Hypothalamus (tissue), 51 donors: ENCODE measurements at places on chromosomes 12 and 14.

DNA sequence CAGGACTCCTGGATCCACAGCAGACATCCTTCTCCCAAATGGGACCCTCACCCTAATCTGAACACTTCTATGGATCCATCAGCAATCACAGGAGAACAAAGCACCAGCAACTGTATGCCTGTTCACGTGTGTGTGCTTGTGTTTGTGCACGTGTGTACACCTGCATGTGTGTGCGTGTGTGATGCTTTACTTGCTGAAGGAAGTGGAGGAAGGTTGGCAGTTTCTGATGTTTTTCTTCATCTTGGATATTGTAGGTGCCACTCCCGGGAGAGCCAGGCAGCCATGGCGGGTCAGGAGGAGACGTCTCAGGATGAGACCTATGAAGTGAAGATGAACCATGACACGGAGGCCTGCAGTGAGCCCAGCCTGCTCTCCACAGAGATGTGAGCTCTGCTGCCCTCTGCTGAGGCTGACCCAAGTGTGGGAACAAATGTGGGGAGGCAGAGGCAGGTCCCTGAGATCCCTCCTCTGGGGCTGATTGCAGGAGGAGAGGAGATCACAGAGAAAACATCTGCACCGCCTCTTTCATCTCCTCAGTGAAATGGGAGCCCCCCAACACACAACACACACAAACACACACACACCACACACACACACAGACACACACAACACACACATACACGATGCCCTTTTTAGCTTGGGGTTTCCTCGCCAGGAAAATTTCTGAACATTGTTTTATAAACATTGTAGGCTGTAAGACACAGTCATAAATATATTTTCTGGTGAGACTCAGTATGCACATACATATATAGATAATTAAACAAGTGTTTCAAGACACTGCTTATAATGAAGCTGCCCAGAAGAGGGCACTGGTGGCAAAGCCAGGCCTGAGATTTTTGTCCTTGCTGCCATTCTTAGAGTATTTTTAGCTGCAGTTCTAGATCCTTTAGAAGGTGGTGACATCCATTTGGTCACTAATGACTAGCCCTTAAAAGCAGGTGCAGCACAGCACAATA, 112.2 kb upstream of the FKBP4 start:
- DNase-seq, result no peak

DNA sequence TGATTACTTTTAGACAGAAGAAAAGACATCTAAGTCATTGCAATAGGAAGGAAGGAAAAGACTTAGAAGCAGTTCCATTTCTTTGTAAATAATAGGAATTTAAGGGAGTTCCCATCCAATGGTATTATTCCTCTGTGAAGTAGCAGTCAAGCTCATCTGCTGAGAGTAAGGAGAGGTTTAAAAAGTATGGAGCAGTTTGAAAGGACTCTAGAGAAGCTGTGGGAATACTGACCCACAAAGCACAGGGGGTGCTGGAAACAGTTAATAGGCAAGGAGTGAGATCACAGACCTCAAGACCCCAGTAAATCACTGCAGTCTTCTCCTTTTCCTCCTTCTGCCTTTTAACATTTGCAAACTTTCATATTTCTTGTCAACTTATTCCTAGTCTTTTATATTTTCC, 428.5 kb downstream of the ADAMTS20 start:
- DNase-seq, result no peak

DNA sequence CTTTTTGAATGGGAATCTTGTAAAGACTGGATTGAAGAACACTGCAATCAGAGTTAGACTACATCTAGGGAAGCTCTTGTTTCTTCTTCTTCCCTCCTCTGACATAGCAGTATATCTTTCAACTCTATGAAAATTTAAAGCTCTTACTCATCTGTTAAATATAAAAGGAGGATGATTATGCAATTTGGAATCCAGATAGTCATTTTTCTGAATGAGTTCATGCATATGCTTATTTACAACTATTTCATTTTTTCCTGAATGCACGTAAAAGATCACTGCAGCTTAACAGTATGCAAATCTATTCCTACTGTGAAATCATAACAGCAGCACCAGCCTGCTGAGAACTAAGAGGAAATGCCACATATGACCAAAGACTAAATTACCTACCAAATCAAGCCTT, 133.5 kb upstream of the TMCC3 start:
- DNase-seq, result no peak

DNA sequence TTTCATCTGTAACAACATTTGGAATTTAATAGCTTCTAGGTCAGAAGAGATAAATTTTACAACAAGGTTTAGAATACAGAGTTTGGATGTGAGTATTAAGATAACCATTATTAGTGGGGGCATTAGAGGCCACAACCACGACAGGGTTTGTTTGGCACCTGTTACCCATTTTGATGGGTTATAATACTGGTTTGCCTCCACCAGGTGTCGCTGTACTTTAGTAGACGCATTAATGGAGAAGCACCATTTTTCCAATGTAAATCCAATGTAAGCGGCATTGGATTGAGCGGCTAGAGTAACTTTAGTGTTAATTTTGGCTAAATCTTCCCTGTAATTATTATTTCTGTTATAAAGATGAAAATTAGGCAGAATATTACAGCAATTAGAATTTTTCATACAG, 136.2 kb downstream of the SLCO1B3 start:
- DNase-seq, result no peak

DNA sequence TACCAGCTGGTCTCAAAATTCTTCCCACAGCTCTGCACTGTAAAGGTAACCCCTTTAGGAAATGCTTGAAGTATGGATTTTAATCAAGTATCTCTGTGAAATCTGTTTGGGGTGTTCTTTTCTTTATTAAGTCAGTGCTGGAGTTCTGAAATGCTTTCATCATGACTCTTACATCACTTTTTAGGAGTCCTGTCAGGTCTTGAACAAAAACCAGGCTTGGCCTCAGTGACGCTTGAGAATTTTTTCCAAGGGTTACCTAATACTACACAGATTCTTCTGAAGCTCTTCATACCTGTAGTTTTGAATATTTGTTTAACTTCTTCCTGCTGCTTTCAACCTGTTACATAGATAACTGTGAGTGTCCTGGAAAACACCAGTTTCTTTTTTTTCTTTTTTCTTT, 47.0 kb upstream of the KCNH3 start:
- no peak for DNase-seq

DNA sequence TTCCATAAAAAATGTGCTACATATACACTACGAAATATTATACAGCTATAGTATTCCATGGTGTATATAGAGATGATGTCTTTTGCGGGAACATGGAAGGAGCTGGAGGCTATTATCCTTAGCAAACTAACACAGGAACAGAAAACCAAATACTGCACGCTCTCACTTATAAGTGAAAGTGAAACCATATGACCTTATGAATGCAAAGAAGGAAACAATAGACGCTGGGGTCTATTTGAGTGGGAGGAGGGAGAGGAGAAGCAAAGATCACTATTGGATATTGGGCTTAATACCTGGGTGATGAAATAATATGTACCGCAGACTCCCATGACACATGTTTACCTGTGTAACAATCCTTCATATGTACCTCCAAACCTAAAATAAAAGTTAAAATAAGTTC, 142.8 kb downstream of the LRFN5 start:
- no peak for DNase-seq

GRCh38 chr14:92632546-92633273, 115.7 kb downstream of the LGMN start:
- no peak for DNase-seq

- DNase-seq, result no peak
Observed at GRCh38 chr14:92185559-92185958, 63.8 kb downstream of the CPSF2 start.

- no peak for DNase-seq
Observed at GRCh38 chr12:5796171-5796958, 148.7 kb downstream of the ANO2 start.

DNA sequence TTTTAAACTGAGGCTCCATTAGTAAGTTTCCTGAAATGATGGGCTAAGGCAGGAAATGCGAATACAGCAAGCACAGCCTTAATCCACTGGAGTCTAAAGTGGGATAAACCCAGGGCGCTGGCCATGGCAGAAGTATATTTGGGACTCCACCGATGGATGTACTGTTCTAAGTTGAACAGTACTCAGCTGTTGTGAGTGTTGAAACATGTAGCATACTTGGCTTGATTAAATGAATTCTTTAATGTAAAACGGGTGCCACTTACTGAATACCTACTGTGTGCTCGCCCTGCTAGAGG, 996 bp downstream of the SSPN start:
- no peak for DNase-seq

GRCh38 chr12:13851828-13852227, 129.6 kb downstream of the GRIN2B start:
- DNase-seq, result no peak

DNA sequence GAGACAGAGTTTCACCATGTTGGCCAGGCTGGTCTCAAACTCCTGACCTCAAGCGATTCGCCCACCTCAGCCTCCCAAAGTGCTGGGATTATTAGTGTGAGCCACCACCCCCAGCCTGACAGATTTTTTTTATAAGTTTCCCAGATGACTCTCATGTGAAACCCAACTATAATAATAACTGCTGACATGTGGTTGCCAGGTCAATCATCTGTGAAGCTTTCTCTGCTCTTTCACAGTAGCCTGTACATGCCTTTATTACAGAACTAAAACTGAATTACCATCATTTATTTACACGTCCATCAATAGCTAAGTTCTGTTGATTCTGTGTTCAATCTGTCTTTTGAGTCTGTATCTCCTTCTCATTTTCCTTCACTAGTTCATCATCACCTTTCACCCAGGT, 218.5 kb downstream of the RPS29 start:
- DNase-seq, result no peak

GRCh38 chr14:39434401-39434800, 2.2 kb upstream of the FBXO33 start:
- no peak for DNase-seq

GRCh38 chr14:101215927-101216326, 312.4 kb upstream of the RTL1 start:
- no peak for DNase-seq
